NCI-H460 (cell line): ENCODE measurements at places on chromosomes 3 and 15.

GRCh38 chr15:94844538-94845389 lies 613.4 kb downstream of the MCTP2 start:
- DNase-seq, result no peak

DNA sequence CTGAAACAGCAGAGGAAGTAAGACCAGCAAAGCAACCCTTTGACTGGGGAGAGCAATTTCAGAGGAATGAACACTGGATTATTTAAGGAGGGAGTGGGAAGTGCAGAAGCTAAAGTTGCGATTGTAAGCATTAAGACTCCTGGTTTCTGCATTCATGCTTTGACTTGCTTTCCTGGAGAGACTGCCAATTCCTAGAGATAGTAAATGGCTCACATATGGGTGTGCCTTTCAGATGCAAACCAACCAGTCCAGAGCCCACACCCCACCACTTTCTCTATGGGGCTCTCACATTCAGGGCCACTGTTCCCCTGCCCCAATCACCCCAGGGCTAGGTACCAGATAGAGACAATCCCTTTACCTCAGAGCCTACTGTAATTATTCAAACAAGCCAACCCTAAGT lies 200.9 kb upstream of the EIF1B start:
- DNase-seq, result no peak

GRCh38 chr15:38864122-38864521 lies 299.5 kb upstream of the RASGRP1 start:
- no peak for DNase-seq

GRCh38 chr3:5466717-5467116 lies 279.2 kb downstream of the EDEM1 start:
- no peak for DNase-seq

DNA sequence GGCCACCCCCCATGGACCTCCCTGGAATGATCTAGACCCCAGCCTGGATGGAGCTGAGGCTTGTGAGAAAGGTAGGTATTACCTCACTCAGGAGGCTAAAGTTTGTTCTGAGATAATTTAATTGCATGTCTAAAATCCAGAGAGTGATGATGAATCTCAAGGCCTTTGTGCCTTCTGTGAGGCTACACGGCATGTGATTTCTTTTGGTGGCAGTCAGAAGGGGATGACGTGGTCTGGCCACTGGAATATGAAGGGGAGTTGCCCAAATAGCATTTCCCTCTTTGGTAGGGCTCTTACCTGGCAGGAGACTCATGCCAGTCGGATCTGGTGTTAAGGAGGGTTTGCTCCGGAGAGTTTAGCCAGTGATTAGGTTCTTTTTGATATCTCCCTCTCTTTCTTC lies 2.5 kb downstream of the BAHD1 start:
- DNase-seq, result no peak
